ENCODE measurements at places on chromosomes 3 and 15.

GRCh38 chr15:92149465-92149864 is 244.2 kb upstream of the ST8SIA2 start:
- DNase-seq, result no peak

- no peak for DNase-seq
These were observed 5.2 kb downstream of the GNAI2 start for GRCh38 chr3:50241163-50241562.

- no peak for DNase-seq
These were observed 110.0 kb downstream of the ARNT2 start for GRCh38 chr15:80514071-80514780.

- DNase-seq, result no peak
These were observed 176.1 kb downstream of the MINAR1 start for GRCh38 chr15:79608066-79608864.

DNA sequence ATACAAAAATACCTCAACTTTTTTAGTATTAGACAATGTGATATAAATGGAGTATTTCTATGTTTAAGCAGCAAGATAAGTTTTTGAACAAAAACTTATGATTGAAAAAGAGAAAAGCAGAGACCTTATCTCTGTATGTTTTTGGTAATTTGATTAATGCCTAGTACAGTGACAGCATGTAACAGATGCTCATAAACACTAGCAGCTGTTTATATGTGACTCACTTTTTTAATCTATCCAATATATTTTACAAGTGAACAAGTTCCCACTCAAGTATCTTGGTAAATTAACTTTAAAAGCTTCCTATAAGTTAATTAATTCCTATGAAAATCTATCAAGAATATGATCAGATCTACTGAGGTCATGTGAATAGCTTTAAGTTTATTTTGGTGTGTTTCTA is 55.1 kb downstream of the NGLY1 start:
- no peak for DNase-seq

- DNase-seq, result no peak
These were observed 216.5 kb downstream of the ZNF385D start for GRCh38 chr3:21534462-21534861.

DNA sequence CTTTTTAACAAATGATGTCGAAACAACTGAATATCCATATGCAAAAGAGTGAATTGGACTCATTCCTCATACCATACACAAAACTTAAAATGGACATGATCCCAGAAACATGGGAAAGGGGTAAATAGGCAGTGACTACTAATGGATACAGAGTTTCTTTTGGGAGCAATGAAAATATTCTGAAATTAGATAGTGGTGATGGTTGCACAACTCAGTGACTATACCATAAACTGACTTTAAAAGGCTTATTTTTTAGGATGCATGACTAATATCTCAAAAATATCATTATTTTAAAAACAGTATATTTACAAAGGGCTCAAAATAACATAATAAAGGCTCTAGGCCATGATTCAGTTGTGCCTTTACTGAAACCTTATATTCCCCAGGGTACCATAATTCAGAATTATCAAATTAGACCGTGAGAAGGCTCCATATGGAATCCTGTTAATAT is 16.3 kb upstream of the ATP13A3 start:
- DNase-seq, result no peak

DNA sequence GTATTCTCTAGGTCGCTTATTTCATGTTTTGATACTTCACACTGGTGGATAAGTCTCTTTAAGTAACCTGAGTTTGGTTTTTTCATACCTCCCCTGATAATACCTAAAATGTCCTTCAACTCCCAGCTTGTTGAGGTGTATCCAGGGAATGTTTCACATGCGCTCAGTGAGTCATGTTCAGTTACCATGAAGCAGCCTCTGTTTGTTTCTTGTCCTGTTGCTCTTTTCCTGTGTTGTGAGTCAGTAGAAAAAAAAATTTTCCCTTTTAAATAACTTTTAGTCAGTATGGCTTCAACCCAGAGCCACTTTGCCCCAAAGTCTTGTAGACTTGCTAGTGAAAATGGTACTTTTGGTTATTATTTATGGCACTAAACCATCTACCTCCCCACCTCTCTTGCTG is 278.4 kb upstream of the ZPLD1 start:
- no peak for DNase-seq

DNA sequence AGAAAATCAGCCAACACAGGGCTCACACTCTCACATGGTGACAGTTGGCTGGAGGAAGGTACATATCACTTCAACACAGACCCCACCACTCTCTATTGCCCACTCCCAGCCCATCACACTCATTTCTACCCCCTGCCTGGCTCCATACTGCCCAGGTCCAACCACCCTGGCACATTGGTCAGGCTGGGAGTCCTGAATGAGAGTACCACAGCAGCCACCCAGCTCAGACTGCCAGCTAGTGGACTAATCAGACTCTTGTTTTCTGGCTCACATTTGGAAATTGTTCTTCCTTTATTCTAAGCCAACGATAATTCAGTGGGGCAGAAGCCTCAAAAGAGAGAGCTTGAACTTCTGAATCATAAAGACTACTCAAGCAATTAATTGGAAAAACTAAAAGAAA is 20.0 kb downstream of the MRPL46 start:
- DNase-seq, result no peak

GRCh38 chr3:24288496-24289236 is 206.0 kb downstream of the THRB start:
- DNase-seq, result no peak

- DNase-seq, result no peak
These were observed 86.0 kb upstream of the NDN start for GRCh38 chr15:23773093-23773492.

- DNase-seq, result no peak
These were observed 8.8 kb downstream of the GPR87 start for GRCh38 chr3:151307583-151308488.

DNA sequence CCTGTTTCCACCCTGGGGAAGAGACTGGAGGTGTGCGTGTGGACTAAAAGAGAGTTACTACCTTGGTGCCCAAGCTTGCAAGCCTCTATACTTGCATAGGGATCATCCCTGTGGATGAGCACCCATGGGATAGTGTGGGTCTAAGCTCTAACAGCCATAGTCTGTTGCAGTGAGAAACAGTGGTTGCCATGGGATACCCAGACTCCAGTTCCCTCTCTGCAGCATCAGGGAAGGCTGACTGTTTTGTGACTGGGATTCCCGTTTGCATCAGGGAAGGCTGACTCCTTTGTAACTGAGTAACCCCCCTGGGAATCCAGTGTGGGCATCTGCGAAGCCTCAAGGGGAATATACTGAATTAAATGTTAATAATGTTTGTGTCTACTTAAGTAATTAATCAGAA is 196.1 kb downstream of the ZNF621 start:
- no peak for DNase-seq

DNA sequence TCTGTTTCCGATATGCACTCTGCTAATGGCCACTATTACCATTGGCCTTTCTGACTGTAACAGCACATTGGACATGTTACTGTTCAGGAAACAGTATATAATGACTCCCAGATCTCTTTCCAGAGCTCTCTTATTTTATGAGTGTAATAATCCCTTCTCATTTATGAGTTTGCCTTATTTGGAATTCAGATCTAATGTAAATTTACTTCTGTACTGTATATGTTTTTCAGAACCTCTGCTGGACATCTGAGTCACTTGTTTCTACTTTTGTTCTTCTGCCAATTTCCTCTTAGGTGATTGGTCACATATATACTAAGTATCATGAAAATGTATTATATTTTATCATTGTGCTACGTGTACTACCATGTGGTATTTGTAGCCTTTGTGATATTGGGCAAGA is 30.5 kb downstream of the RSRC1 start:
- DNase-seq, result no peak

DNA sequence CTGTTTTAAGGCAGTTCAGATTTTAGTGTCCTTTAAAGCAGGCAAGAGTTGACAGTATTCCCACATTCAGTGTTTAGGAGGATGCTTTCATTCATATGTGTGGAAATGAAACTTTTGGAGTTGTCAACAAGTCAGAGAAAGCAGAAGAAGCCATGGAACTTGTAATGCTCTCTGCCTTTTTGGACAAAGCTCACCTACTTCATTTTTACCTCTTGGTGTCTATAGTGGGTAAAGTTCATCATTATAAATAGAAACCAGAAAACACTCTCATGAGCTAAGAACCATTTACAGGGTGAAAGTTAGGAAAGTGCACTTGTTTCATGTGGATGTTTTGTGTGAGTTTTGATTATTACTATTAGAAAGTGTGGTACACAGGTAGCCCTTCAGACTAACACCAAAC is 9.2 kb upstream of the NFKBIZ start:
- DNase-seq, result no peak

- DNase-seq, result no peak
These were observed 76.4 kb downstream of the FSIP1 start for GRCh38 chr15:39706206-39706605.

- peak; percentile 71 for DNase-seq
These were observed 152.9 kb downstream of the TPRG1 start for GRCh38 chr3:189324538-189325138.

- DNase-seq, result no peak
These were observed 48.0 kb upstream of the KLF13 start for GRCh38 chr15:31278544-31279220.

- DNase-seq, result no peak
These were observed 226.2 kb downstream of the PDCD6IP start for GRCh38 chr3:34024447-34025240.

DNA sequence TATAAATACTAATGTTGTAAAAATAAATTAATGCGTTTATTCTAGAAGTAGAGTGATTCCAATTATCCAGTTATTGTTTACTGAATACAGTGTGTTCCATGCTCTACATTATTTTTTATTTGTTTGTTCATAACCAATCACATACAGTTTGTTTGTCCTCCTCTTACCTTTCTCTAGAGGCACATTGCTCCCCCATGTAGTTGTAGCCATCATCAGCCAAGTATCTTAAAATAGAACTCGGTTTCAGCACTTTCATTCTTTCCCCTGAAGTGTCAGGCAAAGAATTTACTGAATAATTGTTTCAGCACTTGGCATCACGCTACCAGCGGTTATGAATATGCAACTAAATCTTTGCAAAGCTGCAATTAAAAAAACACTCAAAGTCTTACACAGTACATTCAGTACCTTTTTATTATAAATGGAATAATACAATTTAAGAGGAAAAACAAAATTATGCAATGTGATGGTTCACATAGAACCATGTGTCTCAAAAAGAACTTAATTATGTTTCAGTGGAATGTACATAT is 448.6 kb upstream of the ATP10A start:
- no peak for DNase-seq

DNA sequence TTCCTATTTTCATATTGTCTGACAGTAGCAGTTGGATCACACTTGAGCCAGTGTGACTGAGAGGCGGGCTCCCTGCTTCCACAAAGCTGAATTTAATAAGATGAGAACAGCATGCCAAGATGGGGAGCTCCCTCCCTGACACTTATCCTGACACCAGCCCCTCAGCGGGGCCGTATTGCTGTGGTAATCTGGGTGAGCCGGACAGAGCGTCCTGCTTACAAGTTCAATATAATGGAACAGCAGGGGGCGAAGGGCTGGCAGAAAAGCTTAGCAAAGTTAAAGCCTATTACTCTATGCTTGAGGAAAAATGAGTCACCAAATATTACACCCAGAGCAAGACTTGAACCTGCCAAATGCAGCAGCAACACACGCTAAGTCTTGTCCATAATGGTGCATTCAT is 163.8 kb upstream of the CMC1 start:
- DNase-seq, result no peak

- DNase-seq, result peak; percentile 97
These were observed at the start of gene WDR5B for GRCh38 chr3:122415762-122416654. Gene WDR5B (minus strand): TSS chr3:122416062. CDS start chr3:122415528, 534 bp downstream.

- DNase-seq, result no peak
These were observed 56.3 kb upstream of the LRIG1 start for GRCh38 chr3:66557170-66557569.
